Endodermal cell (in vitro differentiated cells): ENCODE measurements at places on chromosomes 12 and 14.

GRCh38 chr14:32372154-32372553, 43.1 kb downstream of the AKAP6 start:
- DNase-seq, result no peak

DNA sequence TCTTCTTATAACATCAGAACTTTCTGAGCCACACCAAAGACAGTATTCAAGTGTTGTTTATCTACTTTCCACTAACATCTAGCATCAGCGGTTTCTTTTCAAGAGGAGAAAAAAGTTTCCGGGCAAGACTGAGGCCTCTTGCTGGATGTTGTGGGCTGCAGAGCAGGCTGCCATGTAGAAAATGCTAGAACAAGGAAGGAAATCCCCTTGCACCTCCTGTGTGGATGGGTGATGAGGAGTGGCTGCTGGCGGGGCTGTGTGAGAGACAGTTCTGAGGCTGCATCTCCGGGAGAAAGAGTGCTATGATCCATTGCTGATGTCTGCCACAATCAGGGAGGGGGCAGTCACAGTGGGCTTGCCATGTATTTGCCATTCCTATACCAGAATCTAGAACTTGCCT, 37.8 kb upstream of the PPP1CC start:
- DNase-seq, result no peak

GRCh38 chr12:22531205-22531604, 13.1 kb downstream of the C2CD5 start:
- DNase-seq, result no peak

DNA sequence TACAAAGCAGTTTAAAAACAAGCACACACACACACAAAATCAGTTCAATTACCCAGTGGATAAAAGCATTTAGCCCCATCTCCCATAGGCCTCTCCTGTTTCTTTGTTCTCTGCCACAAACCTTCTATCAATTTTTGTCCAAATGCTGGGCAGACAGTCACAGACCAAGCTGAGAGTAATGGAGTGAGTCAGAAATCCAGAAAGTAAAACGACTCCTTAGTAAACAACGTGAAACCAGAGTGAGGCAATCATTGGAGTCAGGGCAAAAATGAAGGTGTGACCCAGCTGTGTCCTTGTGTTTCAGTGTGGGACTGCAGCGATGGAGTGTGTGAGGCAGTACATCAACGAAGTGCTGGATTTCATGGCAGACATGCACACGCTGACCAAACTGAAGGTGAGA, 102.0 kb downstream of the PRIMA1 start:
- no peak for DNase-seq

DNA sequence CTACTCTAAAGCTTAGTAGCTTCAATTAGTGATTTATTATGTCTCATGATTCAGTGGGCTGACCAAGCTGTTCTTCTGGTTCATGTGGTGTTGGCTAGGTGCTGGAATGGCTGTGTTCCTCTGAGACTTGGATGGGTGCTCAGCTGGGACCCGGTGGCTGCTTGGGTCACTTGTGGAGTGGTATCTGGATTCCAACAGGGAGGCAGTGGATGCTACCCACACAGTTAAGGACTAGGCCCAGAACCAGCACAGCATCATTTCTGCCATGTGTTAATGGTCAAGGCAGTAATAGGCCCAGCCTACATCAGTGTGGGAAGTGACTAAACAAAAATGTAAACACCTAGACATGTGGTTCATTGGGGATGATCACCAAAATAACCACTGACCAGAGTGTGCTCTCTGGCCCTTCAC, 72.2 kb downstream of the FGD4 start:
- peak; percentile 37 for DNase-seq

- DNase-seq, result no peak
These were observed 13.8 kb upstream of the ADCK1 start for GRCh38 chr14:77786148-77786547.

- DNase-seq, result no peak
These were observed 602.7 kb upstream of the FOXG1 start for GRCh38 chr14:28163897-28164296.

DNA sequence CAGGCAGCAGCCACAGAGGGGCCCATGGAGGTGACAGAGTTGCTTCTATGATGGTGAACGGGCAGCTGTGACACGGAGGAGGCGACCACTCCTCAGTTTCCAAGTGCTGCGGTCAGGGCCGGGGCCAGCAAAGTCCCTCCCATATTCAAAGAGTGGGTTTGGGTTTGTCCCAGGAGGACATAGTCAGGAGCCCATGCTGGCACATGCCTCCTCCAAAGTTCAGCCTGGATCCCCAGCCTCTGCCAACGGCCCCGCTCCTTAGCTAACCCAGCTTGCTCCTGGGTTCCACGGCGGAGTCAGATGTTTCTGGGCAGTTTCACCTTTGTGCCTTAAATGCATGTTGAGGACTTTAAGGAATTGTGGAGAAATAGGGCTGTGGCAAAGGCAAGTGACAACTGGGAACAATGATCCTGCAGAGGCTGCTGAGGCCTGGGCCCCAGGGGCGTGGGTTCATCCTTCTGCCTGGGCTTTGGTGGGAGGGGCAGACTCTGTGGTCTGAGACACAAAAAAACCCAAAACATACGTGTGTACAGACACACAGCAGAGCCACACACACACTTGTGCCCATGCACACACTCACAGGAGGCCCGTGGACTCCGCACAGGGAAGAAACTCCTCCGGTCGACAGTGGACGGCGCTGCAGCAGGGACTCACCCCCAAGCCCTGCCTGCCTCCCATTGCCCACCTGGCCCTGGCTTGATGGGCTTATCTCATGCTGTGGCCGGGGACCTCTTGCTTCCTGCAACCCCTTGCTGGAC, 399.4 kb downstream of the TMEM121 start:
- no peak for DNase-seq

DNA sequence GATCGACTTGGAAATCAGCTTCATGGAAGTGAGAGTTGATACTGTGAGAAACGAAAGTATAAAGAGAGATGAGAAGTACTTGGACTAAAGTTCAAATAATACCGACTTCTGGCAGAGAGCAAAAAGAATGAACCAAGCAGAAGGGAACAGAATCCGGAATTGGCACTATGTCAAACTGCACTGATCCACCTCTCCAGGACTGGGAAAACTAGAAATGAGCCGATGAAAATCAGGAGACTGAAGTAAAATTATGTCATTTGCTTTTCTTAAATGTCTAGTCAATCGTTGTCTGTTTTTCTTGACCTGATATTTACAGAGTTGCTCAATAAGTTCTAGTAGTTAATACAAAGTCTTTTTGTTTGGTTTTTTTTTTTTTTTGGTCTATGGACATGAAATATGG, 163.0 kb upstream of the FOXG1 start:
- no peak for DNase-seq

DNA sequence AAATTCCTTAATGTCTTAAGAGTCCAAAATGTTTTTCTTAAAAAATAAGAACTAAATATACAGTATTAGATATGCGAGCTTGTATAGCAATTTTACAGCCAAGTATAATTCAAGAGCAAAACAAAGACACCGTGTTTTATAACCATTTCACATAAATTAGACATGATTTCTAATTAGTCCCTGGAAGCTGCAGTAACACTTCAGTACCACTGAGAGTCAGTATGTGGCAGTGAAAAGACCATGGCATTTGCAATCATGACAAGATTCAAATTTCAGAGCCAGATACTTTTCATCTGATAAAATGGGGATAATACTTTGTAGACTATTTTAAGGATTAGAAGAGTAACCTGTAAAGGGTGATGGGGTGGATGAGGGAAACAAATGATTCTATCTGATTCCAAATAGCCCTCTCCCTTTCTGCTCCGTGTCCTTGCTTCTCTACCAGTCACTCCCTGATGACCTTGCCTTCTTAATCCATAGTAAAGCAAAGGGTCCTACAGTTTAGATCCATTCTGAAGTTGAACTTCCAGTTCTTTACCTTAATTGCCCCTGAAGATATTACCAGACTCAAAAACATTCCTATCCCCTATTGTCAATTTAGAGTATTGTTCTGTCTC, 145.4 kb upstream of the ABCD2 start:
- no peak for DNase-seq

DNA sequence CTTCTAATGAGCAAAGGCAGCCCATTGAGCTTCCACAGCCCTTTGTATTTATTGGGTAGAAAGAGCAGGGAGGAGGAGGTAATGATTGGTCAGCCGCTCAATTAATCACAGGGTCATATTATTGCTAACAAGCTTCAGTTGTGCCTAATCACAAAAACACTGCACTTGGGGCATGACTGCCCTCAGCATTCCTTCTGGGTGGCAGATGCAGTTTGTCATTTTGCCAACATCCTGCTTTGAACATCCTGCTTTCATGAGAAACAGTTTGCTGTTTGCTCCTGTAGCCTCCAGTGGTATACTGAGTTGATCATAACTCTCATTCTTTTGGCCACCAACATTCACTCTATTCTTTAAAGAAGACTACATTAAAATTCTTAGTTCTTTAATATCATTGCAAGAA, 462.9 kb upstream of the MIS18BP1 start:
- no peak for DNase-seq

GRCh38 chr14:82398256-82398655, 864.6 kb upstream of the SEL1L start:
- DNase-seq, result no peak

- DNase-seq, result peak; percentile 85
These were observed 23.0 kb upstream of the RAB21 start for GRCh38 chr12:71731439-71732356.

- DNase-seq, result no peak
These were observed 92.2 kb upstream of the ATF7IP start for GRCh38 chr12:14272956-14273912.

DNA sequence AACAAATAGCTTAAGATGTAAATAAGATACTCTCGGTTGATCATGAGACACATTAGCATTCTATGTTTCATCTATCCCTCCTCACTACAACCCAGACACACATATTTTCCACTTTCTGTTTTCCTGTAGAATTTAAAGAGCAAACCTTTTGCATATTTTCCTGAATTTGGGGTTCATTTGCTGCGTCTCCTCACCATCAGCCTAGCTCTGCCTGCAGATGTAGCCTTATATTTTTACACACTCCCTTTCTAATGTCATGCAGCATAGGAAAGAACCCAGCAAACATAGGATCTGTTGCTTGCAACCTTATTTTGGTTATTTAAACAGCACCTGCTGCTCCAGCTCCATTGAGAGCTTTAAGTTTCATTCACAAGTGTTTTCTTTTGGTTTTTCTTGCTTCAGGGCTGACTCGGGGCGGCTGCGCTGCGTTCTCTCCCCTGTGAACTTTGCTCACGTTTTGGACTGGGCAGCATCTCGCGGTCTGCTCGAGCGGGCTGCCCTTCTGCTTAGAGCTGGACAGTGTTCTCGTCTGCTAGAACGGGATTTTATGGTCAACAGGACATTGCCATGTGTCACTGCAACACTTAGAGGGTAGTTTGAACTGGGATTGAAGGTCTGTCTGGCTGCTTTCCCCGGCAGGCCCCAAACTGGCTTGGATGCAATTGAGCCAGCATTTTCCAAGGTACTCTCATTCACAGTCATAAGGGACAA, 57.8 kb upstream of the VRK1 start:
- DNase-seq, result no peak

DNA sequence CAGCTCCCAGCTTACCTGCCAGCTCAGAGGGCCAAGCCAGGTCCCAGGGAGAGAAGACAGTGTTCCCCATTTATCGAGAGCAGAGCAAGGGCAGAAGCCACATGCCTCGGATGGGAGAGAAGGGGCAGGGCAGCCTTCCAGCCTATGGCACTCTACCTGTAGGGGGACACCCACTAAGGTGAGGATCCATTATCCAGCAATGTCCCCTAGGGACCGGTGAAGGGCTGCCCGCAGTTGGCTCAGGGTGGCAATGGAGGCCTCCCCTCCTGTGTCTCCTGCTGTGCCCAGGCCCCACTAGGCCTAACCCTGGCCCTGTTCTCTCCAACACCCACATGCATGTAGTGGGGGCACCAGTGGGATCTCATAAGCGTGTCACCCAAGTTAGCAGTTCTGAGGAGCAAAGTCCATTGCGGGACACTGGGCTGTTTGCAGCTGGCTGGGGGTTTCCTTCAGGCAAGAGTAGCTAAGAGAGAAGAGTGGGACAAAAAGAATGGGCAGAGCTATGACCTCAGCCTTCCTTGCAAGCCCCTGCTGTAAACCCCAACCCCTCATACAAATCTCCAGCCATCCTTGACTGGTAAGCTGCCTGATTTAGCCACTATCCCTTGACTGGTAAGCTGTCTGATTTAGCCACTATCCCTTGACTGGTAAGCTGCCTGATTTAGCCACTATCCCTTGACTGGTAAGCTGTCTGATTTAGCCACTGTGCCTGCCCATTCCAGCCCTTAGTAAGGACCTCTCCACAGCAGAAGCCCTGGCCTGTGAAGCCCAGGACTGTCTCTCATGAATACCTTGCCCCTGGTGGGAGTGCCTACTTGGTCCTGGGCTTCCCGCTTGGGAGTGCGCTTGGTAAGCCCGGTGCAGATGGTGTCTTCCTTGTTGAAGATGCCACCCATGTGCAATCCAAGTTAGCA, 5.2 kb upstream of the ASB2 start:
- DNase-seq, result peak; percentile 65

- peak; percentile 41 for DNase-seq
These were observed 17.9 kb upstream of the AQP2 start for GRCh38 chr12:49932533-49933130.

DNA sequence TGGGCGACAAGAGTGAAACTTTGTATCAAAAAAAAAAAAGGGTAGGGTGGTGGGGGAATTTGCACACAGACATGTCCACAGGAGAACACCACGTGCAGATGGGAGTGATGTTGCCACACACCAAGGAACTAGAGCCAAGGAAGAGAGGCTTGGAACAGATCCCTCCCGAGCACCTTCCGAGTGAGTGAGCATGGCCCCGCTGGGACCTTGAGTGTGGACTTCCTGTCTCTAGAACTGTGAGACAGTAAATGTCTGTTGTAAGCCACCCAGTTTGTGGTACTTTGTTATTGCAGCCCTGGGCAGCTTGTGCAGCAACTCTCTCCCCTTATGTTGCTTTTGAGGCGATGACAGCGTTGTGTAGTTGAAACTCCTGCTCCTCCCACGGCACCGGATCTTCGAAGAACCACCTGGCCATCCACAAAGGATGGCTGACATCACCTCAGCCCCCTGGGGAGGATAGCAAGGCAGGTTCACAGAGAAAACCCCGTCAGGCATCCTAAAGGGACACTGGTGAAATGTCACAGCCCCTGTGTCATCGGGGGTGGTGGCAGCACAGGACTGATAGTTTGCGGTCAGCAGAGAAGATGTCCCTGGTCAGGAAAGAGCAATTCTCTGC, 54.7 kb upstream of the PLEKHG3 start:
- peak; percentile 73 for DNase-seq

- DNase-seq, result no peak
These were observed 193.9 kb upstream of the OR4E1 start for GRCh38 chr14:21867541-21867940.

GRCh38 chr14:102461490-102462338, 47.9 kb downstream of the ANKRD9 start:
- DNase-seq, result no peak

DNA sequence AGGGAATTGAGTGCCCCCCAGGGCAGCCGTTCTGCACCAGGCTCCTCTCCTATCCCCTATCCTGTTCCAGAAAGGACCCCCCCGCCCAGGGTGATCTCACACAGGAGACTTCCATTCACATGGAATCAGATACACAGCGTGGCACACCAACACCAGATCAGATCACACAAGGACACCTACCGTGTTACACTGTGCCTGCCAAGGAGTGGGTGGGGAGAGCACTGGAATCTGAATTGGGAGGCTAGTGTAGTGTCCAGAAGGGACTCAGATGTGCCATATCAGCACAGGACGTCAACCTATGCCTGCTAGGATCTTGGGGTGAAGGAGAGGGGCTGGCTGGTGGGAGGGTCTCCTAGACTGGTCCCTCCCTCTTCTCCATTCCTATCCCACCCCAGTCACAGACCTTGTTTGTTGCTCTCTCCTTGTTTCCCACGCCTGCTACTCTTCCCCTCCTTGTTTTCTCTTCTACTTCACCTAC, 2.3 kb downstream of the PTMS start:
- DNase-seq, result no peak

- DNase-seq, result no peak
These were observed 379.8 kb downstream of the SEC23A start for GRCh38 chr14:38723277-38723676.
